ENCODE measurements at places on chromosomes 1 and 21.

GRCh38 chr1:93723110-93723509, 41.5 kb upstream of the BCAR3 start:
- DNase-seq = no peak

DNA sequence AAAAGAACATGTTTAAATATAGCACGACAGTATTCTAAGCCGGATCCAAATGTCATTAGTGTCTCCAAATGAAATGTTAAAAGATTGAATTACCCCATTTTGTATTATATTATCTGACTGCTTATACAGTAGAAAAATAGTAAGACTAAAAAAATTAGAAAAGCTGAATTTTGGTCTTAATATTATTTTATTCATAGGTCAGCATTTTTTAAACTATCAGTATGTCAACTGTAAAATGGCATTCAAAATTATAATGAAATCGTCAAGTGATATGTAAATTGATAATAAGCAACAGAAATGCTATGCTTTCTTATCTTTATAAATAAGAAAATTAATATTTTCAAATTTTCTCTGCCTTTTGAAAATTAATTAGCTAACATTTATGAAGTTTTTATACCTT, 16.6 kb downstream of the SLC44A5 start:
- DNase-seq = no peak

DNA sequence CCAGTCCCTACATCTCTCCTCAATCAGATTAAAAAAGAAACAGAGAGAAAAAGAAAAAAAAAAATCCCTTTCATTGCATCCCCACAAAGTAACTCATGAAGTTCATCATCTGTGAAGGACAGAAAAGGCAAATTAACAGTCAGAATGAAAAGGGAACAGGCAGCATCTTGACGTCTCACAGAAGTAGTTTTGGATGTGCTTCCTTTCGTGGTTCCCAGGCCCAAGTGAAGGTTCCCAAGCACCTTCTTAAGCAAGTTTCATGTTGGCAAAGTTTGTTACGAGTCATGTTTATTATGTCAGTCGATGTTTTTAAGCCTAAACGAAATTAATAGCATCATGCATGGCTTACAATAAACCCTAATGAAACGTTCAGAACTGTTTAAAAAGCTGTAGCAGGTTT, 475.2 kb downstream of the SETD4 start:
- DNase-seq = no peak

DNA sequence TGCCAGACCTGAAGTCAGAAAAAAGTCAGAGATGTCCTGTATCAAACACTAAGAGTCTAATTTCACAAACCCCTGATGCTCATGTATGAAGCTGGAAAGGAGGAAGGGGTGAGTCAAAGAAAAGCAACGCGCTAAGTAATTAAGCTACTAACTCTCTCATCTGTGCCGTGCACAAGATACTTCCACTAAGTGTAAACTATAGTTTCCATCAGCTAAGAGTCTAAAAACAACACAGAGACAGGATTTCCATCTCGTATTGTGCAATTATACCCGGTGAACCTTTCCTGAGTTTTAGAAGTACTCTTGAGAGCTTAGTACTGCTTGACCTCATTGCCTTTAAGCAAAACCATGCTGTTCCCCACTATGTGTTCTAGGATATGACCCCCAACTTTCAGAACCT, 19.0 kb downstream of the DNALI1 start:
- no peak for DNase-seq

DNA sequence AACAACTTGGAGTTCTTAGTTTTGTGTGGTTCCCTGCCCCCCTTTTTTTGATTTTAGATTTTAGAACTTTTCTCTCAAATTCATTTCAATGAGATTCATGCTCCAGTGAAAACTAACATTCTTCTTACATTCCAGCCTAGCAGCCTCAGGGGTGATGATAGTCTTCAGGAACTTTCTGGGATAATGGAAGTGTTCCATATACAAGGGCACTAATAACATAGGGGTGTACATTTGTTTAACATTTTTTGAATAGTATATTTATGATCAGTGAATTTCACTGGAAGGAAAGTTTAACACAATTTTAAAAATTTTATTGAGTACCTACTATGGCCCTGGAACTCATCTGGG, 61.4 kb upstream of the ZNF648 start:
- no peak for DNase-seq

- peak; percentile 47 for DNase-seq
Measured at GRCh38 chr21:38721055-38721454, 84.7 kb upstream of the ETS2 start.

DNA sequence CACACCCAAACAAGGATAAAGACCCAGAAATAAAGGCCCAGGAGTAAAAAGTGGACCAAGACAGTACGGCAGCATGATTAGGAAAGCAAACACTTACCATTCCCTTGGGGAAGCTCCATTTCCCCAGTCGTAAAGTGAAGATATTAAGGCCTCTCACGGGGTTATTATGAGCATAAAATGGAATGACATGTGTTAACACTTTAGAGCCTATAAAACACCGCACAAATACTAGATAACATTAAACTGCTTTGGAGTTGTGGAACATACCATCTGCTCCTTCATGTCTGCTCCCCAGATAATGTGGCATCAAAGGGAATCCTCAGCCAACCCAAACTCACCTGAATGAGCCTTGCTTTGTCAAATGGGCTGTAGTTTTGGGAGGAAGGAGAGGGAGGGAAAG, 8.9 kb upstream of the ITLN2 start:
- DNase-seq = no peak

DNA sequence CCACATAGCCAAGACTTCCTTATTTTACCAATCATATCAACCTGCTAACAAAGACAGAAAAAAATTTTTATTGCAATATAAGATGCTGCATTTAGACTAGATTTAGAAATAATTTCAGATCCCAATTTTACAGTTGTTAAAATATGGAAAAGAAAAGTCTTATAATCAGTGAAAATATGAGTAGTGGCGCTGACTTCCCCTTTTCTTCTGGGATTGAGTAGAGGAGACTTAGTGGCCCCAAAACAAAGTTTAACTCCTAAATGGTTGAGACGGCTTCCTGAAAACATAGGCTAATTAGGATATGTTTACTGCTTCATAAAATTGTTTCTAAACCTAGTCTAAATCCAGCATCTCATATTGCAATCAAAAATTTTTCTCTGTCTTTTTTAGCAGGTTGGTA, 68.4 kb downstream of the RAB3GAP2 start:
- no peak for DNase-seq

DNA sequence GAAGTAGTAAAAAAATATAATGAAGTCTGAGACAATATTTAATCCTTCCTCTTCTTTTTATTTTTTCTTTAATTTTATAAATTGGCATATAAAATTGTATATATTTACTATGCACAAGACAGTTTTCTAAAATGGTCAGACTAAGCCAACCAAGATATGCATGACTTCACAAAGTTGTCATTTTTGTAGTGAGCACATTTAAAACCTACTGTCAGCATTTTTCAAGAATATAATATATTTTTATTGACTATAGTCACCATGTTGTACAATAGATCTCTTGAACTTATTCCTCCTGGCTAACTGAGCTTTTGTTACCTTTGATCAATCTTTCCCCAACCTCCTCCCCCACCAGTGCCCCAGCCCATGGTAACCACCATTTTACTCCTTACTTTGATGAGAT, 129.2 kb downstream of the ATP6V1G3 start:
- no peak for DNase-seq

DNA sequence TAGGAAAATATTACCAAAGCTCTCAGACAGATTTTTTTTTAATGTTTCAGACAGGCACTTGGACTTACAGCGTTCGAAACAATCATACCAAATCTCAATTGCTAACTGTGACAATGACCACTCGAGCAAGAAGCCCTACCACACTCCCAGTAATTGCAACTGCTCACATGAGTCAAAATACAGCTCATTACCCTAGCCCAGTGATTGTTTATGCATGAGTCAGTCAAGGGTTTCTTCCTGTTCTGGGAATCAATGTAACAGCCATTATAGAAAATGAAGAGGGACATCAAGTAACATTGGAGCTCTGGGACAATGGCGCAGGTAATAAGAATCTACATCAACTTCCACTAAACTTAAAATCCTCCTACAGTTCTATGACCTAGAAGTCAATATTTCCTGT, 56.1 kb upstream of the SH3GLB1 start:
- DNase-seq = no peak

DNA sequence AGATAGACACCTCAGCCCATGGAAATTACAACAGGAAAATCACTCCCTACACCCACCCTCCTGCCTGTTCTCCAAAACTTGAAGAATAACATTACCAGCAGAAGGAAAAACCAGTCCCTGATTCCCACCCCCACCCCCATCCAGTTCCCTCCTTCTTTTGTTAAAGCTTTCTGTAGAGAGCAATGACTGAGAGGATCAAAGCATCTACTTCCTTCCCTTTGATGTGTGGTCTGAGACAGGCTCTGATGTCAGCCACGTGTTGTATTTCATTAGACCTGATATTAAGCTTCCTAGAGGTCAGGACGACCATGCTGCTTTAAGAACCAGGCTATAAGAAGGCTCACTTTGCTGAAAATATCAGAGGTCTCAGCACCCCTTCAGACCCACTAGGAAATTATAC, 73.9 kb upstream of the HAO2 start:
- DNase-seq = peak; percentile 42

GRCh38 chr1:71698186-71698585, 584.2 kb downstream of the NEGR1 start:
- no peak for DNase-seq

- DNase-seq = no peak
Measured at GRCh38 chr1:46820560-46821060, 21.8 kb downstream of the CYP4B1 start.

DNA sequence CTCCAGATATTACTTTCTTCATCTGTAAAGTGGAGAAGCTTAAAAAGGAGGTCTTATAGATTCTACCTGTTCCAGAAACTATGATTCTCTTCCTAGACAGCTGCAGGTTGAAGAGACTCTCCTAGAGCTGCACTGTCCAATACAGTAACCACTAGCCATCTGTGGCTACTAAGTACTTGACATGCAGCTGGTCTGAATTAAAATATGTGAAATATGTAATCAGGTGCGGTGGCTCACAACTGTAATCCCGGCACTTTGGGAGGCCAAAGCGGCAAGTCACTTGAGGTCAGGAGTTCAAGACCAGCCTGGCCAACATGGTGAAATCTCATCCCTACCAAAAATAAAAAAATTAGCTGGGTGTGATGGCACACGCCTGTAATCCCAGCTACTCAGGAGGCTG, 15.8 kb downstream of the APP start:
- no peak for DNase-seq

DNA sequence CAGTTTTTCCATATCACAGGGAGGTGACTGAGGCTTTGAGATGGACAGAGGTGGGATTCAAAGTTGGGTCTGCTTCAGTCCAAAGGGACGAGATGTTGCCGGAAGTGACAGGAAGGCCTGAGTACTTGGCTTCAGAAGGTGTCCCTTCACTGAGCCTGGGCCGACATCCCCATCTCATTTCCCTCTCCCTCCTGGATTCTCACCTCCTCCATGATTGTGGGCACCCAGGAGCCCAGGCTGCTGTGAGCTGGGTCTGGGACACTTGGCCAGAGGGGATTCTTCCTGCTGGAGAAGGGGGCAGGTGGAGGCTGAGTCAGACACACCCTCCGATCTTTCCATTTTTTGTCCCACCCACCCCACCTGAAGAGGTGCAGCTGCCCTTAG, 2.8 kb upstream of the MRPS15 start:
- DNase-seq = no peak

GRCh38 chr1:172582889-172583288, 49.9 kb downstream of the SUCO start:
- DNase-seq = no peak

DNA sequence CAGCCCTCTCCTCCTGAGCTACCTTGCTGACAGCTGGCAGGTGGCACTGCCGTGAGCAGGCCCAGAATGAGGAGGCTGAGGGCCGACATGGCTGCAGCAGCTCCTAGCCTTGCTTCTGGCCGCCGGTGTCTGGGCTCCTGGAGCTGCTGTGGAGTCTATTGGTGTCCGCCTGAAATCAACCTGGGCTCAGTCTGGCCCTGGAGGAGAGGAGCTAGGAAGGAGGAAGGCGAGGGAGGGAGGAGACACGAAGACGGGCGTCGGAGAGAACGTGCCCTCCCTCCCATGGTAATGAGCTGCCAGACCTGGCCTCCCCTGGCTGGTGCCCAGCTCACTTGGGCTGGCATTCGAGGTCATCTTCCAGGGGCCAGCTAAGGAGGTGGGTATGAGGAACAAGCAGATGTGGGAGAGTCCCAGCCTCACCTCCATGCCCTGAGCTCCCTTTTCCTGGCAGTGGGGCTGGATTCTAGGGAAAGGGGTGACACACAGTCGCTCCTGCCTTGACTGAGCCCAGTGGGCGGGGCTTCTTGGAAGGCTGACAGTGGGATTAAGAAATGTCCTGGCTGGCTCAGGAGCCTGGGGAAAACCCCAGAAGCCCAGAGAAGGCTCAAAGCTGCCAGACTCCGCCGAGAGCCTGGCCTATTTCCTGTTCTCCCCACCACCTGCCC, at the start of gene PDZK1IP1:
Gene PDZK1IP1, minus strand, starts transcription at position 193 of the 665 bp plus-strand sequence. Its CDS starts 104 bp downstream, at position 89.
- DNase-seq = peak; percentile 83

DNA sequence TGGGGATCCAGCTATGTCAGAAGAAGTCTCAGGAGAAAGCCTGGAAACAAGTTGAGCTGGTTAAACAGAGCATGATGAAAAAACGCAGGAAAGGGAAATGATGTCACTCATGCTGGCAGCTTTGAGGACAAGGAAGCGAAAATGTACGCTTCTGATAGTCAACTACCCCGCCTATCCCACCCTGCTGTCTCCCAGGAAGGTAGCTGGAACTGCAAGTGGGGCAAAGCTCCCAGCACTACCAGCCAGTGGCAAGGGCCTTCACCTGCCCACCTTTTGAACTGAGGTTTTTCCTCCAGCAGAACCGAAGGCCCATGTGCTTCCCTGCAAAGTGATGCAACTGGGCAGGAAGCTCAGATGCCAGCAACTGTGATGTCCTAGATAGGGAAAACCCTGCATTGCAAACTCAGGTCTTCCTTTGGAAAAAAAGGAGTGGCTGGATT, 6.3 kb upstream of the IL20 start:
- DNase-seq = no peak

DNA sequence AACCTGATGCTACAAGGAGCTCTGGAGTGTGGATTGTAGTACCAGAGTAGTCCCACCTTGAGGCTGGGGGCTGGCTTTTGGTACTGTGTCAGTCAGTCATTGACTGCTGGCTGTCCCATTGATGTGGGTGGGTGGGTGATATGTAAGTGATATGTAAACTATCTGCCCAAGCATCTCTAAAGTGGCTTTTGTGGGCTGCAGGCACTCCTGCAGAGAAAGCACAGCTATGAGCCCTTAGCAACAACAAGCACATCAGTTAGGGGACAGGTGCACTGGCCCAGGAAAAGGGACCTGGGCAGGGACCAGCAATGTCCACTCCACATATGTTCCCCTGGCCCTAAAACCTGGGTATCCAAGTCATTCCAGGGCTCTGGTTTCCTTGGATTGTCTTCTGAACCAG, 109.9 kb downstream of the TAS1R2 start:
- no peak for DNase-seq

Measured in H7 (cell line).